Lung microvascular endothelial cell (primary cell): ENCODE measurements at places on chromosomes 12 and 14. TPM values are rescaled to one million over a fixed set of nuclear protein-coding genes. Genes with fewer than 3 reads are reported as not detected.

The SLC24A4 gene
- under 0.01 TPM in 2 replicates for total RNA-seq

The AHSA1 gene
- 68.4 and 81.7 TPM in 2 replicates for total RNA-seq

The GDF3 gene
- total RNA-seq, result 0.79 and 0.87 TPM in 2 replicates

The SPX gene
- not detected in 2 replicates for total RNA-seq

The B4GALNT3 gene
- under 0.01 TPM in 1 of 2 replicates, not detected in the other for total RNA-seq

The KRT79 gene
- not detected in 2 replicates for total RNA-seq

The JAG2 gene
- 39.7 and 51.6 TPM in 2 replicates for total RNA-seq

The KCNA5 gene
- total RNA-seq, result not detected in 2 replicates

The TPPP2 gene
- not detected in 2 replicates for total RNA-seq

The PRPF40B gene
- 1.5 and 2.2 TPM in 2 replicates for total RNA-seq

The IL22 gene
- total RNA-seq, result not detected in 2 replicates

The PAH gene
- total RNA-seq, result not detected in 2 replicates

The GUCY2C gene
- total RNA-seq, result not detected in 2 replicates

The MYF6 gene
- total RNA-seq, result not detected in 2 replicates

The PNMA1 gene
- total RNA-seq, result 11.3 and 15.1 TPM in 2 replicates

The ACOT4 gene
- 0.44 and 0.99 TPM in 2 replicates for total RNA-seq
